T-cell (primary cell): ENCODE measurements at places on chromosomes 11 and 22. TPM values are rescaled to one million over a fixed set of nuclear protein-coding genes. Genes with fewer than 3 reads are reported as not detected.

The SHANK3 gene
- 0.22 TPM for total RNA-seq

The MAPK8IP2 gene
- total RNA-seq = 0.25 TPM

- no peaks in the 10 kb centered on the region for H3K4me1 ChIP-seq
- H3K27me3 ChIP-seq = no peaks in the 10 kb centered on the region
Measured at GRCh38 chr11:73507086-73507485, 90.8 kb downstream of the FAM168A start.

DNA sequence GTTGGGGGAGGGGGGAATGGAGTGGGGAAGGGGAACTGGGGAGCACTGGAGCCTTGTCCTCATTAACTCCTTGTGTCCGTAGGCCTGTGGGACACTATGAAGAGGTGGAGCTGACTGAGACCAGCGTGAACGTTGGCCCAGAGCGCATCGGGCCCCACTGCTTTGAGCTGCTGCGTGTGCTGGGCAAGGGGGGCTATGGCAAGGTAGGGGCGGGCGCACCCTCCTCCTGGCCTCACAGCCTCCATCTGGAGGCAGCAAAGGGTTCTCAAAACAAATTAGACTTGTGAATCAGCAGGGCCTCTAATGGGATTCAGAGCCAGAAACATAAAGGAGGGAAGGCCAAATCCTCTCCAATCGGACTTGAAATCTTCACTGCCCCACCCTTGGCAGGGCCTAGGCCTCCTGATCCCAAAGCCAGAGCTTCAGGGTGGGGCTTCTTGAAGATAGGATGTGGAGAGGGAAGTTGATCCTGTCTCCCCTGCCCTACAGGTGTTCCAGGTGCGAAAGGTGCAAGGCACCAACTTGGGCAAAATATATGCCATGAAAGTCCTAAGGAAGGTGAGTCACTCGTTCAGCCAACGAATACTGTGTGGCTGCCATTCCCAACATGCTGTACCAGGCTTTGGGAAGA is 859 bp downstream of the RPS6KB2 start:
- H3K4me1 ChIP-seq = peaks cover 72% of the 10 kb centered on the region
- peak overlapping the region; percentile 81 for H3K27ac ChIP-seq
- peak overlapping the region; percentile 66 for H3K4me3 ChIP-seq

GRCh38 chr11:76713499-76713898 is 43.0 kb upstream of the LRRC32 start:
- H3K27me3 ChIP-seq = no peaks in the 10 kb centered on the region
- H3K27ac ChIP-seq = no peak overlapping the region
- no peaks in the 10 kb centered on the region for H3K36me3 ChIP-seq
- no peak overlapping the region for H3K4me3 ChIP-seq

- peaks cover 39% of the 10 kb centered on the region for H3K4me1 ChIP-seq
- H3K36me3 ChIP-seq = peaks cover 45% of the 10 kb centered on the region
Measured at GRCh38 chr22:30953206-30953605, 15.4 kb downstream of the MORC2 start.
